ENCODE measurements at places on chromosomes 4 and X. TPM values are rescaled to one million over a fixed set of nuclear protein-coding genes. Genes with fewer than 3 reads are reported as not detected.

DNA sequence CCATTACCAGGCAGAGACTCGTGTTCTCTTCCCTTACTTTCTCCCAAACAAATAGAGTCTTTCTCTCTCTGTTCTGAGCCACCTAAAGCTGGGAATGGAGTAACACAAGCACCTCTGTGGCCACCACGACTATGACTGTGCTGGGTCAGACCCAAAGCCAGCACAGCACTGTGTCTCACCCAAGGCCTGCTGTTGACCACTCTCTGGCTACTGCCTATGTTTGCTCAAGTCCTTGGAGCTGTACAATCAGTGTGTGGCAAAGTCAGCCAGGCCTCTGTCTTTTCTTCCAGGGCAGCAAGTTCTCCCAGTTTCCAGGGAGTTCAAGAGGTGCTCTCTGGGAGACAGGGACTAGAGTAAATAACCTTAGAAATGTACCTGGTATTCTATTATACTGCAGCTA lies 239.4 kb downstream of the FAM47A start:
- H3K4me3 ChIP-seq = no peak overlapping the region
- H3K27ac ChIP-seq = no peak overlapping the region

The EOLA1 gene
- total RNA-seq = 30.9 TPM

DNA sequence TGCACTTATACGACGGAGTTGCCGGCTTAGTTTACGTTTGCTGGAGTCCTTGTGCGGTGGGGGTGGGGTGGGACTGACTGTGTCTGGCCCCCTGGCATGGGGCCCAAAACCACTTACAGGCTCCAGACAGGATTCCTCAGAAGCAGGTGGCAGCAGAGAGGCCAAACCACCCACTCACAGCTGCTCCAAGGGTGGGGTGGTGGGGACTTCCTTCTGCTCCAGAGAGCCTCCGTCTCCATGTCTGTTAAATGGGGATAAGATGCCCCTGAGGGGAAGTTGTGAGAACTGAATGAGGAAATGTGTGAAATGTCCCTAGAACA lies 36.7 kb downstream of the PSAPL1 start:
- no peak overlapping the region for H3K4me3 ChIP-seq
- H3K4me1 ChIP-seq = no peaks in the 10 kb centered on the region
- H3K27me3 ChIP-seq = no peaks in the 10 kb centered on the region
- no peaks in the 10 kb centered on the region for H3K36me3 ChIP-seq

The RIBC1 gene
- total RNA-seq = 0.66 TPM
